ENCODE measurements at places on chromosomes 5 and 9.

DNA sequence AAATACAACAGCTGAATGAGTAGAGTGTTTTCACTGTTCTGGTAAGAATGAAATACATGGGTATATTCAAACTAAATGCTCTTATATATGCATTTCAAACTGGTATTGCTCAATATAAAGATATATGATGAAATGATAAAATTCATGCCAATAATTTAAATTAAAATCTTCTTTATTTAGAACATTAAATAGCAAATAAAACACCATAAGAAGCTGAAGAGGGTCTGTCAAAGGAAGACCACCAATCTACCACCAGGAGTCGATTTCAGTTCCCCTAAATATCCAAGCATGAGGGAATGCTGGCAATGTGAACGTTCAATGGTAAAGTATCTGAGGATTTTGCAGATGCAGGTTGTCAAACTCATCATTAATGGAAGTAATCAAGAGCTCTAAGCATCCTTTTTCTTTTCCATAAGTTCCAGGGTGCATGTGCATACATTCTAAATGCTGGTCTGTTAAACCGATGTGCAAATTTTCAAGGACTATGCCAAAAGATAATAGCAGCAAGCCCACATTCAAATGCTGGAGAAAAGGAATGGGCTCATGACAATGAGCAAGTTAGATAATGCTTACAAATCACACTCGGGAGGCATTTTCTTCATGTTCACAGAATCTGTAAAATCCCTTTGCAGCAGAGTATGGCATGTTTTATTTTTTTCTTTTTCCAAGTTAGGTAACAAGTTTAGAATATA is 118.8 kb upstream of the MTAP start:
- DNase-seq: no peak

DNA sequence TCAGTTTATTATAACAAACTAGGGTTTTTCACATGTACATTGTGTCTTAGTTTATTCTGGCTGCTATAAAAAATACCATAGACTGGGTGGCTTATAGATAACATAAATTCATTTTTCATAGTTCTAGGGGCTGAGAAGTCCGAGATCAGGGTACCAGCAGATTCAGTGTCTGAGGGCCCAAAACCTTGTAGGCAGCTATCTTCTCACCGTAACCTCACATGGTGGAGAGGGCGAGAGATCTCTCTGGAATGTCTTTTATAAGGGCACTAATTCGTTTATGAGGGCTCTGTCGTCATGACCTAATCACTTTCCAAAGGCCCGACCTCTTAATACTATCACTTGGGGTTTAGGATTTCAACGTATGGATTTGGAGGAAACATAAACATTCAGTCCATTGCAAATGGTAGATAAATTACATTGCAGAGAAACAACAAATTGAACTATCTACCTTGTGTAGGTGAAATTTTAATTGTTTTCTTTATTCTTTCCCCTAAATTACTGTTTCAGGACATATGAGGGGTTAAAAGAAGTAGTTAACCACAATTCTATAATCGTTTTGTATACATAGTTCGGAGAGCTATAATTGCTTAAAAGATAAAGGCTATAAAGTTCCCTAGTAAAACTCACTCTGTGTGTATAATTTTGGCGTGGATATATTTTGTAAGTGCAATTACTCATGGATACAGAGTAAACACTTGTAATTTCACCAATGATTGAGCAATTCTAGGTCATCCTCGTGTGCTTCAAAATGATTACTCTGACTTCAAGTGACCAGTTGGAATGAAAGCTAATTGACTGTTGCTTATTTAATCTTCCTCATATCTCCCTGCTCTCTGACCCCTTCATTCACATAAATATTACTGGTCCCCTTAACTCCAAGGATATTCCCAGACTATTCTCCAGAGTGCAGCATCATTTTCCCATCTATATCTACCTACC is 247.5 kb upstream of the TMEM161B start:
- no peak for DNase-seq

DNA sequence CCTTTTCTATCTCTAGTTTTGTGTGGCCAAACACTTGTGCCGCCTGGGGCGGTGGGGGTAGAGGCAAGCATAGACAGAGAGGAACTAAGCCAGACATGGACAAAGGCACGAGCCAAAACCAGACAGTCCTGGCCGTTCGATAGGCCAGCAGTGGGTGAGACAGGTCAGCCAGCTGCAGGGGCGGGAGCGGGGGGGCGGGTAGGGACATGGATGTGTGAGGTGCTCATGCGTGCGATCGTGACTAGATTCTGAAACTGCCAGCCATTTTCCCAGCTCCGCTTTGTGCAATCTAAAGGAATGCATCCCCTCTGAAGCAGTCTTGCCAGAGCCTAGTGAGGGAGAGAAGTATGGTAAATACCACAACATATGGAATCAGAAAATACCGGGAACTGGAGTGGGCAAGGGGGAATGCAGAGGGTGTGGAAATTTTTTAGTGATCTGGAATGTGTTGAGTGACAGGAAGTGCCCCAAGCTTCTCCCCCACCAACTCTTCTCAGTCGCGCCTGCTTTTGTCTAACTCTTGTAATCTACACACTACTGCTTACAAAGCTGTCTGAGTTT is 111.9 kb downstream of the NR6A1 start:
- peak; percentile 22 for DNase-seq

GRCh38 chr9:127968042-127968441 is 12.7 kb downstream of the EEIG1 start:
- no peak for DNase-seq

DNA sequence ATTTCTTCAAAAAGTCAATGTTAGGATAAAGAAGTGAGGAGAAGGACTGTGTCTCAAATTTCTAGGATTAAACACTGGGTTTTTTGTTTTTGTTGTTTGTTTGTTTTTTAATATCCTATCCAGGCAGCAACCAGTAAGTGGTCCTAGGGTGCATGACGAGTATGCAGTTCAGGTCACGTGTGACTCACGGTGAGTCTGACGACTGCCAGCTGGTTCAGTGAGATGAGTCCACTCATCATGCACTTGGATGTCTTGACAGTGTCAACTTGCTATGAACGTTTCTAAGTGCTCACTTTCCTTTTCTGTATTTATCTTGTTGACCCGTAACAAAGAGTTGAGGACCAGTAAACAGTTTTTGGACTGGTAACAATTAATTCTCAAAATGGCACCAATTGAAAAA is 32.7 kb downstream of the ATG10 start:
- DNase-seq: no peak

DNA sequence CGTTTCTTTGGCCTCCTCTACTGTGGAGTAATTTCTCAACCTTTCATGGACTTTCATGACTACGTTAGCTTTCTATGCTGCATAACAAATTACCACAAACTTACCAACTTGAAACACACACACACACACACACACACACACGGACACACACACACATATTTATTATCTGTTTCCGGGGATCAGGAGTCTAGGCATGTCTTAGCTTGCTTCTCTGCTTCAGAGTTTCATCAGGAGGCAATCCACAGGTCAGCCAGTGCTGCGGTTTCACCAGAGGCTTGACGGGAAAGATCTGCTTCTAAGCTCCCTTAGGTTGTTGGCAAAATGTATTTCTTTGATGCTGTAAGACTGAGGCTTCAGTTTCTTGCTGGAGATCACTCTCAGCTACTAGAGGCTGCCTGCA is 59.0 kb upstream of the C9orf72 start:
- DNase-seq: no peak

GRCh38 chr9:83707518-83707767 is 315 bp downstream of the UBQLN1 start:
- DNase-seq: no peak

GRCh38 chr9:31519424-31519823 is 865.0 kb upstream of the ACO1 start:
- DNase-seq: no peak

DNA sequence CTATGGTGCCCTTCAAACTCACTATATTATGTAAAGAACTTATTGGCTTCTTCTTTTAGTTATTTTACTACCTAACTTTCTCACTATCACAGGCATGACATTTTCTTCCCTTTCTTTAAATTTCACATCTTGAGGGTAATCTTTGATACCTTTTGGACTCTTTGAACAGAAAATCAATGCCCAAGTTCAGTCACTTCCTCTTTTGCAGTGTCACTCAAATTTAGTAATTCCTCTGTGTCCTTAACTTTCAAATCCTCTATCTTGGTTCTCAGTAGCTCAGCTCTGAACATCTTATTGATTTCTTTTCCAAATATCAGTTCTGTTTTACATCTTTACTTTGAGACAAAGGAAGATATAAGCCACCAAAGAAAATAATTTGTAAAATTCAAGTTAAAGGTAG is 25.5 kb downstream of the CNTLN start:
- DNase-seq: no peak

DNA sequence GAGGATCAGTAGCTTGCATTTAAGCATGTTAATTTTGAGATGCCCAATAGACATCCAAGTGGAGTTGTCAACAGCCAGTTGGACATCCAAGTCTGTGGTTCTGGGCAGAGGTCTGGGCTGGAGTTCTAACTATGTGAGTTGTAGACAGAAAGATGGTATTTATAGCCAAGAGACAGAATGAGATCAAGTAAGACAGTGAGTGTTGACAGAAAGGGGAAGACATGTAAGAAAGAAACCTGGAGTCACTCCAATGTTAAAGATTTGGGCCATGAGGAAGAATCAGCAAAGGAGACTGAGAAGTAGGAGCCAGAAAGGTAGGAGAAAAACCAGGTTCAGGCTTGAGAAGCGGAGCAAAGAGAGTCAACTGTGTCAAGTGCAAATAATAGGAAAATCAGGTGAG is 95.5 kb upstream of the PUM3 start:
- DNase-seq: no peak
